ENCODE measurements at places on chromosomes 4 and X.

DNA sequence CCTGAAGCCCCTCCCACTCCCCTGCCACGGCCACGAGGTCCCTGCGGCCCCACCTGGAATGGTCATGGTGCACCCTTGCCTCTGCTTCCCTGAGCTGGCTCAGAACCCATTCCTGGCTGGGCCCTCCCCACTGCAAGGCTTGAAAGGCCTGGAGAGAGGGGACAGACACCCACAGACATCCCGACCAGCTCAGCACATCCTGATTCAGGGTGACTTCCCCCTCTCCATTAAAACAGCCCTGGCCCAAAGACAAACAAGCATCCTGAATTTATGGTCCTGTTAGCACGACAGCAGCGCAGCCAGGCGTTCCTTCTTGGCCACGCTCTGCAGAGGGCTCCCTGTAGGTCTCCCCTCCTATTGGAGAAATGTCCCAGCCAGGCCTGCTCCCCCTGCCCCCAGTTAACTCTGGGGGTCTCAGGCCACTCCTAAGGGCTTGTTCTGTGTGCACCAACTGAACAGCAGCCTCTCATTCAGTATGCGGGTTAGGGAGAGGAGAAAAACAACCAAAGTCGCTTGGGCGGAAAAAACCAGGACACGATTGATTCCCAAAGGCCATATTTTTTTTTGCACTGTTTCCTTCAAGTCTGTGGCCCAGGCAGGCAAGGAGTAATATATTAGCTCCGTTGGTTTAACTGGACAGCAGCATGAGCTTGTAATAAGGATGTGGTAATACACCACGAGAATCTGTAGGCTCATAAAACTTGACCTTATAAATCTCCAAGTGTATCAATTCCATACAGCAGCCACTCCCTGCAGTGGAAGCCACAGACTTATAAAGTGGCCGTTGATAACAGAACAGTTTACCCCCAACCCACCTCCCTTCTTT is 106.7 kb upstream of the MSX1 start:
- DNase-seq, result no peak

GRCh38 chr4:108920395-108921087 is 157.7 kb upstream of the ETNPPL start:
- DNase-seq, result no peak

- DNase-seq, result no peak
These were observed 276.4 kb downstream of the IL15 start for GRCh38 chr4:141912831-141913230.

- DNase-seq, result no peak
These were observed 27.1 kb upstream of the NSUN7 start for GRCh38 chr4:40722576-40723161.
